Chondrocyte (in vitro differentiated cells): ENCODE measurements at places on chromosomes 6 and 20. TPM values are rescaled to one million over a fixed set of nuclear protein-coding genes. Genes with fewer than 3 reads are reported as not detected.

DNA sequence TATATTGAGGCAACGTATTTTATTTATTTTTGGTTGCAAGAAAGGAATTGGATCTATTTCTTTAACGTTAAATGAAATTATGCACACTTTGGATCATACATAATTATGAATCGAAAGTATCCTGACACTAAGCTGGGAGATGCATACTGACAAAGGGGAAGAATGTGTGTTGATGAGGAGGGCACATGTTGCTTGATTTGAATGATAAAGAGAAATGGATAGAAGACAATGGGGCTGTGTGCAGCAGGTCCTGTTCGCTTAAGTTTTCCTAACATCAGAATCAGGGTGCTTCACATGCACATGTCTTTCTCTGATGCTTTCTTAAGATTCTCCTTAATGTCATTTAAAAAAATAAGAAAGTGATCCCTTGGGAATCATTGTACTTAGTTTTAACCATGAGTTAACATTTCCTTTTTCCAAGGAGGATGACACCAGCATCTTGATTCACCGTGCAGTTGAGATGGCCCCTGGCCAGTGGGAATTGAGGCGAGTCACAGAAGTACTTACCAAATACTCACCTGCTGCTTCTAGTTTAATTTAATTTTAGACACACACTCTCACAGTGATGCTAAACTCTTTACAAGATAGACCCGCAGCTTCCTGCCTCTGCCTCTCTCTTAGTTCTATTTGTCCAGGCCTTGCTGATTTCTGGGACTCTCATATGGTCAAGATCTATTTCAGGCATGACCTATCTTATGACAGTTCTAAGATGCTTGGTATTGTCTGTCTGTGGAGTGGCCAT lies 116.5 kb downstream of the CLIC5 start:
- no peaks in the 10 kb centered on the region for H3K36me3 ChIP-seq
- peaks cover 4% of the 10 kb centered on the region for H3K27me3 ChIP-seq
- no peak for DNase-seq
- peaks cover 9% of the 10 kb centered on the region for H3K4me1 ChIP-seq
- H3K4me3 ChIP-seq = no peak overlapping the region

DNA sequence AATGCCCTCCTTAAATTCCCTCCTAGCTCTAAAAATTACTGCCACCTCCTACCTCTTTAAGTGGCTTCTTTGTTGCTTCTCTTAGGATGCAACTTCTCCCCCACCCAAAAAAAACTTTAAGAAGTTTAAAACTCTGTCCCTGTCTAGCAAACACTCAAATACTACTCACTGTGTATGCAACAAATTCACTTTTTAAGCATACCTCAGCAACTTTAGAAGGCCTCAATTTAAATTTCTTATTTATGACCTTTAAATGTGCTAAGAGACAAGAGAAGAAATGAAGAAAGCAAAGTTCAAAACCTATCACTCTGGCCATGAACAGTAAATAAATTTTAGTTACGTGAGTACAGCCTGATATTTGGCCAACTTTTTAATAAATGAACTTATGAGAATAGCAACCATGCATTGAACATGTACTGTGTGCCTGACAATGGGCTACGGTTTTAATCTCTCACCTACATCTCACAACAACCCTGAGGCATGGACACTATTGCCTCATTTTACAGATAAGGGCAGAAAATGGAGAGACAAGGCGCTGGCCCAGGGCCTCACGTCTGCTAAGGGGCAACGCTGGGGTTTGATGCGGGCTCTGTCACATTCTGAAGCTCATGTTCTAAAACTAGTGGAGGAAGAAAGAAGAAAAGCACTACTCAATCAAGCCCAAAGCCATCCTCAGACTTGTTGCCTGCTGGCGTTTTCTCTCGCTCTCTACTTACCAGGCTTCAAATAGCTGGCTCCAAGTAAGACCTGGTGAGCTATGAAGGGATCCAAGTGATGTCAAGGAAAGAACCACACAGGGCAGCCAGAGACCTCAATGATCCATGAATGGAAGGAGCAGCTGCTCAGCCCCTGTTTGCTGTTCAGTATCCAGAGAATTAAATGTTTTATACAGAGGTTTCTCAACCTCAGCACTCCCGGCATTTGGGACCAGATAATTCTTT lies 99.8 kb downstream of the TBC1D7 start:
- H3K36me3 ChIP-seq = no peaks in the 10 kb centered on the region
- no peak overlapping the region for H3K4me3 ChIP-seq
- no peak overlapping the region for H3K27ac ChIP-seq
- DNase-seq = no peak
- no peaks in the 10 kb centered on the region for H3K4me1 ChIP-seq

- peaks cover 4% of the 10 kb centered on the region for H3K4me1 ChIP-seq
- no peak for DNase-seq
- no peaks in the 10 kb centered on the region for H3K36me3 ChIP-seq
- no peak overlapping the region for H3K4me3 ChIP-seq
Observed at GRCh38 chr20:5767493-5768098, 17.4 kb downstream of the SHLD1 start.

Gene NKAIN2
- 3.4 to 37.9 TPM (median 4.0 TPM) in 3 replicates for total RNA-seq

DNA sequence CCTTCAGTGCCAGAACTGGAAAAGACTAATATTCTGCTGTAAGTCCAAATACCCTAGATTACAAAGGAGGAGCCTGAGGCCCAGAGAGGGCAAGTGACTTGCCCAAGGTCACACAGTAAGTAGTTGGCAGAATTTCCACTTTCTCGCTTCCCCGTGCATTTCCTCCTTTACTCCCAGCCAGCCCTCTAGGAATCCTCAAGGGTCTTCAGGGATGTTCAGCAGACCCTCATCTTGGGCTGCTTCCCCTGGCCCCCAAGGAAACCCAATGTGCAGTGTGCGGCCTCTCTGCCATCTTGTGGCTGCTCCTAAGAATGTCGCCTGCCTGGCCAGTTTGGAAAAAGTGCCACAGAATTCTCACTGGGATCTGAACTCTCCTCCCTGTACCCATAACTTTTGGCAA lies 217.7 kb upstream of the LRFN2 start:
- no peaks in the 10 kb centered on the region for H3K36me3 ChIP-seq
- no peak for DNase-seq
- no peaks in the 10 kb centered on the region for H3K4me1 ChIP-seq
- peaks cover 1% of the 10 kb centered on the region for H3K27me3 ChIP-seq

Gene CLPSL1
- total RNA-seq = not detected in 3 replicates

Gene PREX1
- 3.0 to 5.0 TPM (median 3.3 TPM) in 3 replicates for total RNA-seq

Gene OR12D3
- total RNA-seq = not detected in 3 replicates

DNA sequence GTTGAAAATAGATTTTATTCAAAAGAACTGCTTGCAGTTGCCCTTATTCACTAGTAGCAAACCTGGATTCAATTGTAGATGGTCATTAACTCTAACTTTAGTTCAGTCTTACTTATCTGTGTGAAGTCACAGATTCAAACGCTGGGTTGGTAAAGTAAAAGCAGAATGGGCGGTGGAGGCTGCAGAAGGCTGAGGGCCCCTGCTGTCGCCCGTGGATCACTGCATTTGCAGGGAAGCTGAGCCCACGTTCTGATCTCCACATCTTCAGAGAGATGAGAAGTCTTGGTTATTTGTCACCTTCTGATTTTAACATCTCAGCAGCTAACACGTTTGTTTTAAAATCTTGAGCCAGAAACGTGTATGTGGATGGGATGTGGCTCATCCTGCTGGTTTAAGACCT lies 75.1 kb downstream of the SNX9 start:
- no peak overlapping the region for H3K4me3 ChIP-seq
- DNase-seq = no peak

GRCh38 chr20:2922957-2923356 lies 49.7 kb downstream of the PTPRA start:
- H3K4me3 ChIP-seq = no peak overlapping the region
- peaks cover 11% of the 10 kb centered on the region for H3K4me1 ChIP-seq
- H3K36me3 ChIP-seq = peaks cover 16% of the 10 kb centered on the region

GRCh38 chr20:10576411-10577090 lies 97.2 kb downstream of the JAG1 start:
- H3K4me3 ChIP-seq = no peak overlapping the region
- peaks cover 87% of the 10 kb centered on the region for H3K4me1 ChIP-seq

DNA sequence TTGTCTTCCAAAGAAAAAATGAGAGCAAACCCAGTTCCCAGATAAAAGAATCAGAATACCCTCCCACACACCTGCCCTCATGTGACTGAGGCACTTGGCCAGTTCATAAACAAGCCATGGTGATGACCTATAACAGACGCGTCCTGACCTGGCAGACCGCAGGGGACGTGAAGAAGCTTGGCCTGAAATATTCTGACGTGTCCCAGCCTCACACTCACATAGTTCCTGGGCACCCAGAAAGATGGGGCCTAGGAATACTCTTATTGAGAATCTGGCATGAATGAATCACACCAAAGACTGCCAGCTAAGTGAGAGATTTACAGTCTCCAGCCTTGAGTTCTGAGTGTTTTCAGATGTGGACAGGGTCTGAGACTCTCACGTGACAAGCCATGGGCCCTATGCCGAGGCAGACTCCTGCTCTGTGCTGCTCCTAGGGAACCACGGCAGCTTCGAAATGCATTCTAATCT lies 17.2 kb upstream of the MAP3K4 start:
- H3K4me3 ChIP-seq = no peak overlapping the region
- H3K27me3 ChIP-seq = no peaks in the 10 kb centered on the region
- no peaks in the 10 kb centered on the region for H3K36me3 ChIP-seq
- H3K4me1 ChIP-seq = peaks cover 31% of the 10 kb centered on the region

- no peaks in the 10 kb centered on the region for H3K36me3 ChIP-seq
- H3K4me1 ChIP-seq = peaks cover 4% of the 10 kb centered on the region
- no peak overlapping the region for H3K27ac ChIP-seq
- no peak for DNase-seq
- no peak overlapping the region for H3K4me3 ChIP-seq
Observed at GRCh38 chr20:51579137-51579536, 36.6 kb upstream of the NFATC2 start.

Gene PLAGL2
- 9.1 to 16.9 TPM (median 16.4 TPM) in 3 replicates for total RNA-seq

Gene CLVS2
- total RNA-seq = not detected in 3 replicates

GRCh38 chr6:126723541-126724170 lies 383.7 kb downstream of the CENPW start:
- no peak for DNase-seq
- H3K4me1 ChIP-seq = peaks cover 7% of the 10 kb centered on the region
- no peaks in the 10 kb centered on the region for H3K27me3 ChIP-seq

DNA sequence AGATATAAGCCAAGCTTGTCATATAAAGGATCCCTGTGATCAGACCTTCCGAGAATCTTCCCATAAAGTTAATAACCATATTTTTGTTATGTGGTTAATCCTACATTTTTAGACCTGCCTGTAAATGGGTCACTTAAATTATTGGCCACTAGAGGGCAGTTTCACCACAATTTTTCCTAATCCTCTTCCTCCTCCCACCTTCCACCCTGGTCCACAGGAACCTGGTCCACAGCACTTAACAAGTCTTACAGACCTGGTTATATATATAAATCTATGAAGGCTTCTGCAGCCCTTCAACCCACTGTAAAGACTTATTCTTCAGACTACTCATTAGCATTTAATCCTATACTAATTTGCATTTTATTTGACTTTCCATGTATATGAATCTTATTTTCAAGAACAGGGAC lies 28.3 kb downstream of the MRS2 start:
- H3K4me3 ChIP-seq = no peak overlapping the region
- no peaks in the 10 kb centered on the region for H3K27me3 ChIP-seq
- no peaks in the 10 kb centered on the region for H3K36me3 ChIP-seq
- H3K27ac ChIP-seq = no peak overlapping the region

GRCh38 chr6:54183616-54184015 lies 72.4 kb downstream of the MLIP start:
- H3K27me3 ChIP-seq = no peaks in the 10 kb centered on the region
- H3K4me1 ChIP-seq = peaks cover 2% of the 10 kb centered on the region
- no peak overlapping the region for H3K4me3 ChIP-seq

GRCh38 chr6:31423550-31423949 lies 20.2 kb downstream of the MICA start:
- H3K4me1 ChIP-seq = no peaks in the 10 kb centered on the region
- no peaks in the 10 kb centered on the region for H3K36me3 ChIP-seq
- no peak overlapping the region for H3K4me3 ChIP-seq
- DNase-seq = no peak
- no peak overlapping the region for H3K27ac ChIP-seq

- no peak overlapping the region for H3K4me3 ChIP-seq
- H3K4me1 ChIP-seq = peaks cover 98% of the 10 kb centered on the region
- no peak for DNase-seq
- H3K36me3 ChIP-seq = peaks cover 69% of the 10 kb centered on the region
- H3K27me3 ChIP-seq = no peaks in the 10 kb centered on the region
- H3K27ac ChIP-seq = peak overlapping the region; percentile 90
Observed at GRCh38 chr20:10649080-10649796, 24.6 kb downstream of the JAG1 start.

DNA sequence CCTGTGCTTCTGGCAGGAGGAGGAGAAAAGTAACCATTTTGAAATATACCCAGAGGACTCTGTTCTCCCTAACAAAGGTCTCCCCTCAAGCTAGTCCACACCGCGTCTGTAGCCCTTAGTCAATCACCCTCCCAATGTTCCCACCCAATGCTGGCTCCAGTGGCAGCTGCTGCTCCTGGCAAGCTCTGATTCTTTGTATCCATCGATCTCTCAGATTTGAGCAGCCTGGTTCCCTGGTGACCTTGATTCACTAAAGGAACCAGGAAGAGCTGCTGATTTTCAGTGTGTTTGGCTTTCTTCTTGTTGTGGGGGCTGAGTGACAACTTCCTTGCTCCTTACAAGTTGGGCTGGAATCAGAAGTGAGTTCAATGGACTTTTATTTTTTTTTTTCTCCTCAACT lies 68.5 kb downstream of the FOXC1 start:
- H3K27ac ChIP-seq = peak overlapping the region; percentile 85
- no peaks in the 10 kb centered on the region for H3K27me3 ChIP-seq
- no peaks in the 10 kb centered on the region for H3K36me3 ChIP-seq

GRCh38 chr6:76381612-76382011 lies 309.1 kb upstream of the IMPG1 start:
- H3K36me3 ChIP-seq = no peaks in the 10 kb centered on the region
- no peak overlapping the region for H3K4me3 ChIP-seq
- H3K27me3 ChIP-seq = no peaks in the 10 kb centered on the region
- no peaks in the 10 kb centered on the region for H3K4me1 ChIP-seq
- H3K27ac ChIP-seq = no peak overlapping the region

GRCh38 chr6:61649845-61650244 lies 636.2 kb downstream of the KHDRBS2 start:
- H3K4me1 ChIP-seq = no peaks in the 10 kb centered on the region
- no peaks in the 10 kb centered on the region for H3K27me3 ChIP-seq
- no peak overlapping the region for H3K27ac ChIP-seq
- no peaks in the 10 kb centered on the region for H3K36me3 ChIP-seq
- H3K4me3 ChIP-seq = no peak overlapping the region

Gene GLP1R
- not detected in 3 replicates for total RNA-seq

Gene KCNK16
- total RNA-seq = not detected in 3 replicates

DNA sequence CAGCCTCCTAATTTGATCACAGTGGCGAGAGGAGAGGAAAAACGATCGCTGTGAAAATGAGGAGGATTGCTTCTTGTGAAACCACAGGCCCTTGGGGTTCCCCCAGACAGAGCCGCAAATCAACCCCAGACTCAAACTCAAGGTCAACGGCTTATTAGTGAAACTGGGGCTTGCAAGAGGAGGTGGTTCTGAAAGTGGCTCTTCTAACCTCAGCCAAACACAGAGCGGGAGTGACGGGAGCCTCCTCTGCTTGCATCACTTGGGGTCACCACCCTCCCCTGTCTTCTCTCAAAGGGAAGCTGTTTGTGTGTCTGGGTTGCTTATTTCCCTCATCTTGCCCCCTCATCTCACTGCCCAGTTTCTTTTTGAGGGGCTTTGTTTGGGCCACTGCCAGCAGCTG lies 28.7 kb downstream of the SAYSD1 start:
- no peaks in the 10 kb centered on the region for H3K36me3 ChIP-seq
- no peak overlapping the region for H3K4me3 ChIP-seq
- no peak for DNase-seq
- H3K4me1 ChIP-seq = no peaks in the 10 kb centered on the region
